NCI-H1105 (cell line): ENCODE measurements at places on chromosomes 5 and 9.

GRCh38 chr5:179862296-179862695 lies 3.7 kb upstream of the MRNIP start:
- DNase-seq, result no peak

DNA sequence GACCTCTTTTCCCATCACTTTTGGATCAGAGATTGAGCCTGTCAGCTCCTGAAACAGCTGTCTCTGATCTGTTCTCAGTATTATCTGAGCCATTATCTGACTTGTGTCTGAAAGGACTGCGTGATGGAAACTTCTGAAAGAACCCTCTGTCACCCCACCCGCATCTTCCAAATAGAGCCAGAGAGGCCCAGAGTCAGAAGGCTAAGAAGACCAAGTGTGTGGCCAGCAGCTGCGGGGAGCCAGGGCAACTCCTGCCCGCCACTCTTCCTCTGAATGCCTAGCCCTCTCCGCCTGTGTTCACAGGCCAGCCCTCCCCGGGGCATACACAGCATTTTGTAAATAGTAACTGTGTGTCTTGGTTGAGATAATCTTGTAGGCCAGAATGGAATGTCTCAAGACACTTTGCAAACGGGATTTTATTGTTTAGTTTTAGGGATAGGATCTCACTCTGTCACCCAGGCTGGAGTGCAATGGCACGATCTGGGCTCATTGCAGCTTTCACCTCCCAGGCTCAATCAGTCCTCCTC lies 92.7 kb downstream of the AOPEP start:
- DNase-seq, result no peak

GRCh38 chr9:17623965-17624364 lies 45.1 kb downstream of the SH3GL2 start:
- no peak for DNase-seq

GRCh38 chr5:169914766-169915165 lies 65.5 kb downstream of the INSYN2B start:
- no peak for DNase-seq

- DNase-seq, result no peak
These were observed 816.6 kb upstream of the CDH6 start for GRCh38 chr5:30376848-30377247.

DNA sequence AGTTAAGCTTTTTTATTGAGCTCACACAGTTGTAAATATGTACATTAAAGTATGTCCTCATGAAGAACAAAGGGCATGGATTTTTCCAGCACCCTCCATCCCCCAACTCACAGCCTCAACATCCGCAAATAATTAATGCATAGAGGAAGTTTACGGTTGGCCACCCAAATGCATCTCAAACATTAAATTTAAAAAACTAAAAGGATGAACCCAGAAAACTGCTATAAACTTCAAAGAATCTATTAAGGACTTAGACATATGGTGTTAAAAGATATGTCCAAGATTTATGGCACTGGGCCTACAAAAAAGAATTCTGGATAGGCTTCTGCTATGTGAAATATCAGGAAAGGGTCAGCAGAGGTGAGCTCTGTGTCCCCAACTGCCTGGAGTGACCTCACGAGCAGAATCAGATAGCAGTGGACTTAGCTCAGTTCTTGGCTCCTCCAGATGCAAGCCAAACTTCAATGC lies 54.0 kb upstream of the TNC start:
- DNase-seq, result no peak
